ENCODE measurements at places on chromosomes 2 and 18.

- DNase-seq = no peak
Measured at GRCh38 chr2:66030553-66030952, 404.4 kb upstream of the MEIS1 start.

DNA sequence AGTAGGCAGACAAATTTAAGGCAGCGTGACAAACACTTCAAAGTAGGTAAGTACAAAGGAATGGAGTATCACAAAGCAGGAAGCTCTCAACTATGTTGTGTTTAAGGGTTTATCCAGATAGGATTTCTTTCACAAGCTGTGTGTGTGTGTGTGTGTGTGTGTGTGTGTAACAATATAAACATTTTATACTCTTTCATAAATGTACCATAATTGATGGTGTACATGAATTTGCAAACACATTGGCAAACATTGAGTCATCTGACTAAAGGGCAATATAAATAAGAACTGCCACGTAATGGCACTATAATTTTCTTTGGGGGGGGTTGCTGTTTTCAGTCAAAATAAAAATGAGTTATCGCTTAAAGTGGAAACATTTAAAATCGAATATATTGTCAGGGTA, 1004.4 kb upstream of the DDX18 start:
- DNase-seq = no peak

DNA sequence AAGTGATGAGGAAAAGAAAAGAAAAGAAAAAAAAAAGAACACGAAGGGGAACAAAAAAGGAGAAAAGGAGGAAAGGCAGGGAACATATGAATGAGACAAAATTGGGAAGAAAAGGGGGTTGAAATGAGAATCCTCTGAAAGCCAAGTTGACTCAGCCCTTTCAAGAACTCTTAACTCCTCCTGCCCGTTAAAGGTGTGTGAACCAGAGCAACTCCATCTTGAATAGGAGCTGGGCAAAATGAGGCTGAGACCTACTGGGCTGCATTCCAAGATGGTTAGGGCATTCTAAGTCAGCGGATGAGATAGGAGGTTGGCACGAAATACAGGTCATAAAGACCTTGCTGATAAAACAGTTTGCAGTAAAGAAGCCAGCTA, 4.0 kb upstream of the POLE4 start:
- DNase-seq = no peak

- no peak for DNase-seq
Measured at GRCh38 chr2:30127016-30127893, 19.6 kb upstream of the YPEL5 start.

- DNase-seq = no peak
Measured at GRCh38 chr2:176111309-176111663, 4.2 kb downstream of the HOXD11 start.

- DNase-seq = no peak
Measured at GRCh38 chr2:9820020-9820973, 23.0 kb upstream of the TAF1B start.

GRCh38 chr2:200320991-200321390, 14.5 kb downstream of the SPATS2L start:
- DNase-seq = no peak

- peak; percentile 7 for DNase-seq
Measured at GRCh38 chr2:7672027-7672684, 754.9 kb downstream of the RNF144A start.

GRCh38 chr2:113164930-113165585, 8.7 kb upstream of the PSD4 start:
- DNase-seq = no peak

DNA sequence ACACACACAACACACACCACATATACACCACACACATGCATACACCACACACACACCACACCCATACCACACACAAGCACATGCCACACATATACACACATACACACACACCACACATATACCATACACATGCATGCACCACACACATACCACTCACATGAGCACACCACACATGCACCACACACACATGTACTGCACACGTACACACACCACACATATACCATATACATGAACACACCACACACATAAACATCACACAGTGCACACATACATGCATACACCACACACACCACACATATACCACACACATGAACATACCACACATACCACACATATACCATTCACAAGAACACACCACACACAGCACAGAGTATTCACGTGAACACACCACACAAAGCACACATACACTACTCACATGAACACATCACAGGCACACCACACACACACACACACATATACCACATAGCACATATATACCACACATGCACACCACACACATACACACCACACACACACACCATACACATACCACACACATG, 219.9 kb upstream of the RAB6C start:
- no peak for DNase-seq

GRCh38 chr2:227482638-227483340, 10.8 kb downstream of the AGFG1 start:
- DNase-seq = no peak

DNA sequence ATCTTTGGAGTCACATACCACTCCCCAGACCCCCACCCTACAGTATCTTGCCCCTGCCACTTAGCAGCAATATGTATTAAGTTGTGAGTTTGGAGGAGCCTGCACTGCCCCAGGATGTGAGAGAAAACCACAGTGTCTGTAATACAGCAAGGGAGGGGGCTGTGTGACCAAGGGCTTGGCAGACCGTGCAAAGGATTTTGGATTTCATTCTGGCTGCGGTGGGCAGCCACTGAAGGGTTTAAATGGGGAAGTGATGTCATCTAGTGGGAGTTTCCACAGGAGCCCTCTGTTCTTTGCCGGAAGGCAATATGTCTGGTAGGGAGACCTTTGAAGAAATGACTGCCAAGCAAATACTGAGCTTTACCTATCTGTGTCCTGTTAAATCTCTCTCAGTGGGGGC, 202.4 kb downstream of the FHOD3 start:
- DNase-seq = no peak

GRCh38 chr2:121790276-121790956, 35.0 kb downstream of the TSN start:
- no peak for DNase-seq

GRCh38 chr2:107001062-107001461, 115.1 kb upstream of the ST6GAL2 start:
- no peak for DNase-seq

GRCh38 chr2:156340804-156341451, 8.4 kb upstream of the NR4A2 start:
- no peak for DNase-seq

GRCh38 chr2:135913727-135914365, 37.6 kb upstream of the MCM6 start:
- peak; percentile 21 for DNase-seq

DNA sequence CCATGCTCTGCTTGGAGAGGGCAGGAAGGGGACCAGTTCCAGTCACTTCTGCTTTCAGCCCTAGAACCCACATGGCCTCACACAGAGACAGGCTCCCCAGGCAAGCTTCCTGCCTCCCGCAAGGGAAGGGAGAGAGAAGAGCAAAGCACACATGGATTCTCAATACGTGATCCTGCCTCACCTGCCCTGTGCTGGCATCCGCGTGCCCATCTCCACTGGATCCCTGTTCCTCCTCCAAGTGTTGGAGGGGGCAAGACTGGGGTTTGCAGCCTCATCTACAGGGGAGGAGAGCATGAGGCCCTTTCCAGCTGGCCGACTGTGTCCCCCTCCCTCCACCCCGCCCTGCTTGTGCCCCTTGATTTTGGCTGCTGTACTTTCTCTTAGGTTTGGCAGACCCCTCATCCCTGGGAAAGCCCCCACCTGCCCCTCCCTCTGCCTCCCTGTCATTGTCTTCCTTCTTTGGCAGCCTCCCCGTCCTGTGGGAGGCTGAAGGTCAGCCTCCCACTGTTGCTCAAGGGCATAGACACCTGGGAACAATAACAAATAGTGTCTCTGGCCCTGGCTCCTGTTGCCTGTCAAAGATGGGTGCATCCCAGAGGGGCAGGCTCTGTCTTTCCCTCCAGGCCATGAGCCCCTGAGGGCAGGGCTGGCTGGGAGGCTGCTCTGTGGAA, 22.7 kb downstream of the KCNF1 start:
- DNase-seq = no peak

DNA sequence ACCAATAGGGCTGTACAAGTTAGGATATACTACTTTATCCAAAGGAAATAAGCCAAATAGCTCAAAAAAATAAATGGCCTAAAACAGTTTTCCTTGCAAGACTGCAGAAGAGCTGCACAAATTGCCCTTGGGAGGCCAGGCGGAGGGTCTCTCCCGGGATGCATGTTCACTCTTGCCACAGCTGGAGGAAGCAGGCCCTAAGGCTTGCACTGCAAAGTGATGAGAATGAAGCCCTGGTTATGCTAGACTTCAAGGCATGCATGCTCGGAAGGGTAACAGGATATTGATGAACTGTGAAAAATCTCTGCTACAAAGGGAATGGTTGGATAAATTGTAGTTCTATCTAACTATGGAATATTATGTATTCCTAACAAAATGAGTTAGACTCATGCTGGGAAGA, 27.5 kb upstream of the LDLRAD4 start:
- no peak for DNase-seq

DNA sequence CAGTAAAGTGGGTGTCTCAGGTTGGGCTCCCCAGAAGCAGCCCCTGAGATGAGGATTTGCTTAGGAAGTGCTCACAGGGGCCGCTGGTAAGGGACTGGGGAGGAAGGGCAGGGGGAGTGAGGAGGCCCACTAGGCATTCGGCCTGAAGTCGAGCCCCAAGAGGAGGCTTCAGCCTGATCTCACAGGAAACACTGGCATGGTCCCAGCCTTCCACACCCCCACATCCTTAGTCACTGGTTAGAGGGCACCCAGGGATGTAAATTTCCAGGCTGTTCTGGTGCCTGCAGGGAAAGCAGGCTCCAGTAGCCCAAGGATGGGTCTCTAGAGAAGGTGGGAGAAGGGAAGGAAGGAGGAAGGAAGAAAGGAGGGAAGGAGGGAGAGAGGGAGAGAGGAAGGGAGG, 22.4 kb upstream of the KCNK3 start:
- no peak for DNase-seq

GRCh38 chr2:158619496-158619895, 162.7 kb downstream of the PKP4 start:
- no peak for DNase-seq
